Activated T-cell treated with anti-CD3 and anti-CD28 coated beads for 1 hour (primary cell): ENCODE measurements at places on chromosomes 2 and 18.

DNA sequence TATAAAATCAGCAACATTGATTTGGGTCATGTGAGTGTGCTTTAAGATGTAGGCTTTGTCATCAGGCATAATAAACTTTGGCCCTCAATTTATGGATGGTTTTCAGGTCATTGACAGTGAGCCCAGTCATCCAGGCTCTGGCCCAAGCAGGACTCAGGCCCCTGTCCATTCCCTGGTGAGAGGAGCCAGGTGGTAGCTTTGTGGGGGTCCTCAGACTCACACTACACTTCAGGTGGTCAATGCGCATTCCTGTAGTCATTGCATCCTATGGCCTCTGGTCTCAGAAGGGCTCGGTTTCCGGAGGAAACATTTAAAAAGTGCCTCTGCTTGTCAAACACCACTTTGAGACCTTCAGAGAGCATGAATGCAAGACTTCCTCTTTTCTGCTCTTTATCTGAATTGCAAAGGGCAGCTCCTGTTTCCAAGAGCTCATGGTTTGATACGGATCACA is 20.2 kb downstream of the LGALSL start:
- DNase-seq, result no peak

DNA sequence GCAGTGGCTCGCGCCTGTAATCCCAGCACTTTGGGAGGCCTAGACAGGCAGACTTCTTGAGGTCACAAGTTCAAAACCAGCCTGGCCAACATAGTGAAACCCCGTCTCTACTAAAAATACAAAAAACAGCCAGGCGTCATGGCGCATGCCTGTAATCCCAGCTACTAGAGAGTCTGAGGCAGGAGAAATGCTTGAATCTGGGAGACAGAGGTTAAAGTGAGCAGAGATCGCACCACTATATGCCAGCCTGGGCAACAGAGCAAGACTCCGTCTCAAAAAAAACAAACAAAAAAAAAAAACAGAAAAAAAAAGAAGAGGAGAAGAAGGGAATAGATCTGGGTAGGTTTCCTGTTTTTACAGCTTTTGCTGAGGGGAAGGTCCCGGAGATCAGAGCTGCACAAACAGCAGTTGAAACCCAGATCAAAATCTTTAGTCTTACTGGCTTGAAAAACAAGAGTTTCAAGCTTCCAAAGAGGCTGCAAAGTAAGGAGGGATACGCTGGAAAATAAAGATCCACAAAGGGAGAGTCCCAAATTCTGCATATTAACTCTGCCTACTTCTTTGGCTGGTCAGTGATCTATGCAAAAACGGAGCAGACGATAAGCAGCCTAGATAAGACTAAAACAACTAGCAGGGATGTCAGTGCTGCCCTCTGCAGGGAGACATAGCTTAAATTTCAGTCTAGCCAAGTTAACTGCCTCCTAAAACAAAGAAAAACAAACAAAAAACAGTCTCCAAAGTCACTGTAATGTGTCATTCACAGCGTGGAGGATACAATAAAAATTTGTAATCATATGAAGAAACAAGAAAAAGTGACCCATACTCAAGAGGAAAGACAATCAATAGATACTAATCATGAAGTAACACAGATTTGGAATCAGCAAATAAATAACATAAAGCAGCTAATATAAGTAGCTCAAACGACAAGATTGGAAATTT is 74.1 kb downstream of the TLK1 start:
- DNase-seq, result peak; percentile 29

DNA sequence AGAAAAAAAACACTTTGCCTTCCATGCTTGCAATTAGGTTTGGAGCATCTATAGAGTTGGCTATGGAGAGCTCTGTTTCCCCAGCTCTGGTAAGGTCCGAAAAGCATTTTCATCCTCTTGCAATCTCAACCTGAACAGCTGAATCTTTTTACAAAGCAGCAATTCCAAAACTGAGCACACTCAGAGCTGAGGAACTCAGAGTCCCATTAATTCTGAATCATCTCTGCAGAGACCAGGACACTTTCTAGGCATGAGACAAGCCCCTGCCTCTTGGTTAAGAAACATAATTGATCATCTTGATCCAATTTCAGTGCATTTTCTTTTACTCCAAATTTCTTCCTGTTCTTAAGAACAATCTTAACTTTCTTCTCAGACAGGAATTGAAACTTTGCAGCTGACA is 4.2 kb downstream of the CNGA3 start:
- DNase-seq, result no peak

DNA sequence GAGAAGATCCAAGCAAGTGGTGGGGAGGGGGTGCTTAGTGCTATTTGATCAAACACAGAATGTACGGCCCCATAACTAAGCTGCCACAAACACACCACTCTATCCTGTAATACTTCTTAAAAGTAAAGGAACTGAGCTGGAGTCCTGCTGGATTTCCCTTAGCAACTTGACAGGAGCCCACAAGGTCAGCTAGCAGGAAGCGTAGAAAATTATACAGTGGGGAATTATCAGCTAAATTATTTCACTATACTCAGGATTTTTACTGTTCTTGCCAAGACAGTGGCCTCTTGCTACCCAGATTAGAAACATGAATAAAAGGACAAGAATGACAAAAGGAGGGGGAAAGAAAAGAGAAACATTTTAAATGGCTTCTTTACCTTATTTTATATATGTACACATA is 217.1 kb downstream of the ZNF521 start:
- DNase-seq, result no peak

- DNase-seq, result no peak
Measured at GRCh38 chr2:219664041-219664440, 36.6 kb downstream of the SLC4A3 start.

GRCh38 chr2:2731101-2731815 is 400.2 kb upstream of the MYT1L start:
- no peak for DNase-seq
